GDM1 (cell line): ENCODE measurements at places on chromosomes 1 and 21.

GRCh38 chr1:223048026-223048425, 95.0 kb downstream of the TLR5 start:
- DNase-seq, result no peak

DNA sequence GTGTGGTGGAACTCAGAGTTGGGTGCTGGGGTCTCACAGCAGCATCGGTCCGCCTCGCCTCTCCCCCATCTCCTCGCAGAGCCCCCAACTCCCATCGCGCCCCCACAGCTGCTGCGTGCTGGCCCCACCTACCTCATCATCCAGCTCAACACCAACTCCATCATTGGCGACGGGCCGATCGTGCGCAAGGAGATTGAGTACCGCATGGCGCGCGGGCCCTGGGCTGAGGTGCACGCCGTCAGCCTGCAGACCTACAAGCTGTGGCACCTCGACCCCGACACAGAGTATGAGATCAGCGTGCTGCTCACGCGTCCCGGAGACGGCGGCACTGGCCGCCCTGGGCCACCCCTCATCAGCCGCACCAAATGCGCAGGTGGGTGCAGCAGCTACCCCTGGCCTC, 24.2 kb downstream of the PTPRU start:
- DNase-seq, result no peak

DNA sequence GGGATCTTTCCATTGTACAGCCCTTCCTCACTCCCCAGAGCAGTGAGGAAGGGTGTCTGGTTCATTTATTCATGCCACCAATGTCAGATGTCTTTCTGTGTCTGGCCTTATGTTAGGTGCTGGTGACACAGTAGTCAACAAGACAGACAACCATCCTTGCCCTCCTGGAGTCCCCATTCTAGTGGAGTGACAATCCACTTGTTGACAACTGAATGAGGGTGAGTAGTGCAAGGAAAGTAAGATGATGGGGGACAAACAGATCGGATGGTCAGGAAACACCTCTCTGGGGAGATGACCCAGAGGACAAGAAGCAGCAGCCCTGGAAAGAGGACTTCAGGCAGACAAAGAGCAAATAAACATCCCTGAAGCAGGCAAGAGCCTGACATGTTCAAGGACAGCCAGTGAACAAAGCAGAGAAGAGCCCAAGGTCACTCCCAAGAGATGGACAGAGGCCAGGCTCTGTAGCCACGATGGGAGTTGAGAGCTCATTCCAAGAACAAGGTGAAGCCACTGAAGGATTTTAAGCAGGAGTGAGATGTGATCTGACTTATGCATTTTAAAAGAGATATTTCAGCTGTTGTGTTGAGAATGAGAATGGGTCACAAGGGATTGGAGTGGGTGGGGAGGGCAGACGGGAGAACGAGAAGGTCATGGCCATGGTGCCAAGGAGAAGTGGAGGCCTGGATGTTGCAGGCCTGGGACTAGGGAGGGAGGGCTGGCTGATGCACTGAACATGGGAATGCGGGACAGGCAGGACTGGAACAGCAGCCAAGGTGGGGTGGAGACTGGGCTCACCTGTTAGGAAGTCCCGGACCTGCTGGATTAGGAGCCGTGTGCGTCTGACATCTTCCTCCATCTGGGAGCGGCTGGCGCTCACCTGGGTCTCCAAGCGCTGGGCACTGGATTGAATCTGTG, 30.2 kb downstream of the LAMB3 start:
- DNase-seq, result no peak

- DNase-seq, result no peak
Measured at GRCh38 chr1:203331224-203331623, 19.7 kb downstream of the FMOD start.

GRCh38 chr1:155890251-155890650, 20.9 kb downstream of the RIT1 start:
- DNase-seq, result no peak

DNA sequence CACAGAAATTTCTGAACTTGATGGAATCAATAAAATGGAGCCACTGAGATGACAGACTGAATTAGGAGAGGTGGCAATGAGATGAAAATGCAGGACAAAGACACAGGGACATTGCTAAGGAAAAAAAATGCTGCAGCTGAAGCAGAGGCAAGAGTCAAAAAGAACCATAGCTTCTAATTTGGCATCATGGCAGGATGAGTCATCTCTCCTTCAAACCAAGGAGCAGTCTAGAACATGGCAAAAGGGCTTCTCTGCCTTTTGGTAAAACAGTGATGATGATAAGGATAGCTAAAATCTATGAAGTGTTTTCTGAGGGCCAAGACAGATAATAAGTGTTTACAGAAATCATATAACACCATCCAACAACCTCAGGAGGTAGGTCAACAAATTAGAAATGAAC, 16.8 kb downstream of the SLC19A2 start:
- DNase-seq, result no peak

DNA sequence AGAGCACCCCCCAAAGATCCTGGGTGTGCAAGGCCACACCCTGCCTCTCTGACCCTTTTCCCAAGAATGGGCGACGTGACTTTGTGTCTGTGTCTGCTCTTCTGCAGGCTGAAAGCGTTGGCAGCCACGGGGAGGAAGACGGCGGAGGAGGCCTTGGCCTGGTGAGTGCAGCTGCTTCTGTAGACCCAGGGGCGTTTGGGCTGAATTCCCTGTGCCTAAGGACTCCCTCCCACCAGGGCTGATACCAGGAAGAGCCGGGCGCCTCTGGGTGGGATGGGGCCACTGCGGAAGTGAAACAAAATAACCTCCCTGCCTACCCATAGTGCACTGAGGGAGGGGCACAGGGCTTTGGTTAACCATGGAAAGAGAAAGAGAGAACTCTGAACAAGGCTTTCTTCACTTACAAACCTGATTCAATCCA, 2.5 kb downstream of the UBASH3A start:
- DNase-seq, result no peak

GRCh38 chr1:182087719-182088350, 26.3 kb upstream of the ZNF648 start:
- no peak for DNase-seq

DNA sequence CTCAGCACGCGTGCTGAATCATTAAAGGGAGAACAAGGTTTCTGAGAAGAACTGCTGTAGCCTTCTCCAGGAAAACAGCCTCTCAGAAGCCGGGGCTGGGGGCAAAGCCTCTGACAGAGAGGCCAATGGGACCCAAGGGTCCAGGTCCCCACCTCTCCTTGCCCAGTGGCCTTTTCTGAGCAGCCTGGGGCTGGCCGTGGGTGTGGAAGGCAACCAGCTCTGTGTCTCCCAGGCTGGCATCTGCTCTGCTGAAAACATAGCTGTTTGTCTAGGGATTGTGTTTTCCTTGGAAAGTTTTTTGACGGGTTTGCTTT, 261.2 kb downstream of the NPHP4 start:
- DNase-seq, result no peak

GRCh38 chr1:228963795-228964177, 228.5 kb downstream of the RHOU start:
- DNase-seq, result no peak

GRCh38 chr1:228294717-228295116, 86.9 kb downstream of the OBSCN start:
- DNase-seq, result no peak

- DNase-seq, result no peak
Measured at GRCh38 chr1:44251989-44252671, 38.9 kb downstream of the DMAP1 start.

DNA sequence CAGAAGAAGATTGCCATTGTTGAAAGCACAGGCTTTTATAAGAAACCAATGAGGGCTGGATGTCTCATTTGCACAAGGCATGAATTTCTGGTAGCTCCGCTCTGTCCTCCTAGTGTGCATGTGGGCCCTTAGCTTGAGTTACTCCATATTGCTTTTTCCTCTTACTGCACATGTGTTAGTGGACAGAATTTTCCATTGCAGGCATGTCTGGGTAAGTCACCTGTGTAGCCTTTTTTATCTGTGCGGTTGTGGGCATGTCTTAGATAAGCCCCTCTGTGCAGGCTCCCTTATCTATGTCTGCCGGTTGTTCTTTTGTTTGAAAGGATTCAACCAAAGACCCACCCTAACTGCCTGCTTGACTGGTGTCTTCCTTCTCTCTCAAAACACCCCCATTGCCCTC, 7.2 kb upstream of the CLCA1 start:
- DNase-seq, result no peak

GRCh38 chr21:25790878-25791204, 56.1 kb downstream of the GABPA start:
- no peak for DNase-seq

DNA sequence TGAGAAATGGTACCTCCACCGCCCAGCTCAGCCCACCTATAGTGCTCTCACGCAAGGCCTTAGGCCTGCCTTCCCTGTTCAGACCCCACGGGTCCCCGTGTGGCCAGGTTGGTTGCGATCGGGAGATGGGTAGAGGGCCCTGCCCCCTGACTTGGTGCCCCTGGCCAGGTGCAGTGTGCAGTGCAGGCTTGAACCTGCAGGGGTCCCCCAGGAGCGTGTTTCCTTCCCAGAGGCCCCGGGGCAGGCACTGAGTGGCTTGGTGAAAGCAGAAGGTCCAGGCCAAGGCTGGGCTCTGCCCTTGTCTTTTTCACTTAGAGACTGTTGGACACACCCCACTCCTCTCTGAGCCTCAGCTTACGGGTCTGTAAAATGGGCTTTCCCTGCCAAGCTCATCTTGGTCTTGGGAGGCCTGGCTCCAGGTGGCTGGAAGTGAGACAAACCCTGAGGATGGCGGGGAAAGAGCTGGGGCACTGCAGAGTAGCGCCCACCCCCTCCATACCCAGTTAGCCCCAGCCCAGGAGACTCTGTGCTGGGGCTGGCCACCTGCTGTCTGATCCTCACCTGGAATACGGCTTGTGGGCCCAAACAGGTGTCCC, 9.3 kb upstream of the HES5 start:
- DNase-seq, result no peak

GRCh38 chr1:153342178-153342577, 6.5 kb downstream of the PGLYRP4 start:
- DNase-seq, result no peak

- no peak for DNase-seq
Measured at GRCh38 chr1:166152978-166153377, 13.8 kb downstream of the FAM78B start.

GRCh38 chr1:97412166-97412565, 508.7 kb downstream of the DPYD start:
- no peak for DNase-seq

DNA sequence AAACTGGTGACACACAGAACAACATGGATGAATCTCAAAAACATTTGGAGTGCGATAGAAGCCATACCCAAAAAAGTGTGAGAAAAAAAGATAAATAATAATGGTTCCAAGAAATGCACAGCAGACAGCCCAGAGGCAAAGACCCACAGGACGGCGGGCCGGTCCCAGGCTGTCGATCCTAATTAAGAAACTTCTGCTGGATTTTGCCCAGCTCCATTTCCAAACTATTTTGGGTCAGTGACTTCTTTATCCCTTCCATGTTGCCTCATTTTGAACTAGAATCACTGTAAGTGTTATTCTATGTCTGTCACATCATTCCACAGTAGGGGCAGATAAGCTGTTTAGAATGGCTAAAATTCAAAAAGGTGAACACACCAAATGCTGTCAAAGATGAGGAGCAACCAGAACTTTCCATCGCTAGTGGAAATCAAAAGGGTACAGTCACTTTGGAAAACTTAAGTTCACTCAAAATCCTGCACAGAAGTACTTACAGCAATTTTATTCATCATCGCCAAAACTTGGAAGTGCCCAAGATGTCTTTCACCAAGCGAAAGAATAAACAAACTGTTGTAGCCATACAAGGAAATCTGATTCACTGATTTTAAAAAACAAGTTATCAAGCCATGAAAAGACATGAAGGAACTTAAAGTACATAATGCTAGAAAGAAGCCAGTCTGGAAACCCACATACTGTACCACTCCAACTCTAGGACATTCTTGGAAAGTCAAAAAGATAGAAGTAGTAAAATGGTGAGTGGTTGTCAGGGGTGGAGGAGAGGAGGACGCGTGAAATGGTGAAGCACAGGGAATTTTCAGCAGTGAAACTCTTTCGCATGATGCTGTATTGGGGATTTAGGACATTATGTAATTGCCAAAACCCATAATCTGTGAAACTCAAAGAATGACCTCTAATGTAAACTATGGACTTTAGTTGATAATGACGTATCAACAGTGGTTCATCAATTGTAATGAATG, 7.5 kb downstream of the NBPF1 start:
- no peak for DNase-seq

- DNase-seq, result no peak
Measured at GRCh38 chr1:232422898-232423297, 207.0 kb downstream of the SIPA1L2 start.

DNA sequence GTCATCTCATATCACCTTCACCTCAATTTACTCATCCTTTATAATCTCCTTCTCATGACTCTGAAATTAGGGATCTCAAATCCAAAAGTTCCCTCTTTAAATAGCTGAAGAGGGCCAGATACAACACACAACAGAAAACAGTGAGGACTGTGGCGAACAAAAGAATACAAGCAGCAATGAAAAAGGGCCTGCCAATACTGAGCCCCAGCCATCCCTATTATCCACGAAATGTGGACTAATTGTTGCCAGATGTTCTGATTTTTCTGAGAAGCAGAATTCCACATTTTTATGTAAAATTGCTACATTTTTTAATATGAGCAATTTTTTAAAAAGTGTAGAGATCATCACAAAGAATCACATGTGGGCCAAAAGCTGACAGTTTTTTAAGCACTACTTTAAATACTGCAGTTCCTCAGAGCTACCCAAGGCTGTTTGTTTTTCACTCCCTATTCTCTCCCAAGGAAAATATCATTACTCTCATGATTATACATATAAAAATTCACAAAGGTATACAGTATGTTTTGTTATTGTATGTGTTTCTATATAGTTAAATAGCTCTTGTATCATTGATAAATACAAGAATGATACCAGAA, 90.0 kb downstream of the ASH1L start:
- no peak for DNase-seq

GRCh38 chr21:43687566-43688399, 28.4 kb downstream of the RRP1B start:
- DNase-seq, result no peak

- DNase-seq, result no peak
Measured at GRCh38 chr1:84159533-84160240, 15.6 kb downstream of the PRKACB start.

GRCh38 chr1:180165509-180166435, 11.1 kb downstream of the QSOX1 start:
- no peak for DNase-seq

DNA sequence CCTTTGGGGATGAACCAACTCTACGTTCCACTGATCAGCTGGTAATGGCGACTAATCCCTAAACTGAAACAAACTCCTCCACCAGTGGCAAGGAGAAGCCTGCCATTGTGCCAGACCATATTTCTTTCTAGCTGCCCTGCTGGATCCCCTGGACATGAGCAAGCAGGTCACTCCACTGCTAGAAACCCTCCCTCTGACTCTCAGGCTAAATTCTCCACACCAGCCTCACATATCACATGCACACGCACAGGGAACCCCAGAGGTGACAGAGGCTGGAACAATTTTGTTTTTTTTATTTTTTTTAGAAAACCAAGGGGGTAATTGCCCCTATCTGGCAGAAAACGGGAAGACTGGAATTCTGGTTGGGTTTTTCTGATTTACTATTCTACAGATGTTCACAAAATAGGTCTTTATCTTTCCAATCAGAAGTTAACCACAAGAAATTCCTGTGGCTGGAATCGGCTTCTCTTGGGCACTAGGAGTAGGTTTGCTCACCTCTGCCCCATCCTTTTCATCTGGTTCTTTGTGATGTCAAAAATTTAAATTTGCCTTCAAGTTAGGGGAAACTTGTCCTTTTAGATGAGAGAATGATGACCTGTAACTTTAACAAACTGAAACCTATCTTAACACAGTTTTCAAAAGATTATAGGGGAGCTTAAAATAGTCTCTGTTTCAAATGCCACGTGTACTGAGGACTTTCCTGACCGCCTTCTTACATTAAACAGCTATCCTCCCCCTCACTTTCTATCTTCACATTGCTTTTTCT, 258.1 kb downstream of the SDCCAG8 start:
- DNase-seq, result no peak

- DNase-seq, result no peak
Measured at GRCh38 chr21:25509862-25510261, 97.4 kb downstream of the MRPL39 start.
